CD8-positive, alpha-beta memory T cell (primary cell): ENCODE measurements at places on chromosomes 13 and 19.

DNA sequence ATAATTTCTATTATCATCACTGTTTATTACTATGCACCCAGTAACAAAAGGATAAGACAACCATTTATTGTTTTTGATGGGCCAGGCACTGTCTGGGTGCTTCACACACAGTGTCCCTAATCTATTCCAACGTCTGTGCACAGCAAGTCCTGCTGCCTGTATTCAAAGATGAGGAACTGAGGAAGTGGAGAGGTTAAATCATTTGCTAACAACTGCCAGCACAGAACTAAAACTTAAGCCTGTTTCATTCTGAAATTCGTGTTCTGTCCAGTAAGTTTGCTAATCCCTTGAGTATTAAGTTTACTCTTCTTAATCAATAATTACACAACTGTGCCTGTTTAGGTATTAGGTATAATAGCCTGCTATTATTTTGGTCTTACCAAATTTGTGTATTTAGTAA, 41.9 kb downstream of the TEX26 start:
- DNase-seq: no peak

- peak; percentile 61 for DNase-seq
Measured at GRCh38 chr19:6464070-6464873, at the start of gene CRB3. Gene CRB3, plus strand, starts transcription at chr19:6464271. Its CDS starts 431 bp downstream, at chr19:6464702.

DNA sequence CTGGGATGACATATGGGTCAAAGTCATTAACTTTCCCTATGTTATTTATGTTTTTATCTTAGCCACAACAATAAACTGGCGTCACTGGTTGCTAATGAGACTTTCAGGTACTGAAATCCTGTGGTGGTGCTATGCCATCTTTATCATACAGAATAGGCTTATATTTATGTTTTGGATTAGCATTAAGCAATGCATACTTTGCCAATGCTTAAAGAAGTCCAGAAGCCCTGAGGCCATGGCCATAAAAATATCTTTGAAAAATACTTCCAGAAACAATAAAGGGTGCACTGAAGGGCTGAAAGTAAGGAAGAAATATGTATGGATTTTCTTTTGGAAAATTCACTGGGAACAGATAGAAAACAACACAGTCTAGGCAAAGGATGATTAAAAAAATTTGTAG, 304.6 kb upstream of the SLC10A2 start:
- no peak for DNase-seq

GRCh38 chr19:2259336-2259735, 3.1 kb upstream of the JSRP1 start:
- DNase-seq: no peak

GRCh38 chr13:112782429-112783010, 92.7 kb downstream of the ATP11A start:
- peak; percentile 13 for DNase-seq

GRCh38 chr13:89352384-89352783, 1681.2 kb downstream of the SLITRK5 start:
- DNase-seq: no peak

- DNase-seq: no peak
Measured at GRCh38 chr13:110872768-110873638, 41.9 kb downstream of the ANKRD10 start.

- DNase-seq: no peak
Measured at GRCh38 chr19:5154799-5155426, 185.7 kb downstream of the PTPRS start.

DNA sequence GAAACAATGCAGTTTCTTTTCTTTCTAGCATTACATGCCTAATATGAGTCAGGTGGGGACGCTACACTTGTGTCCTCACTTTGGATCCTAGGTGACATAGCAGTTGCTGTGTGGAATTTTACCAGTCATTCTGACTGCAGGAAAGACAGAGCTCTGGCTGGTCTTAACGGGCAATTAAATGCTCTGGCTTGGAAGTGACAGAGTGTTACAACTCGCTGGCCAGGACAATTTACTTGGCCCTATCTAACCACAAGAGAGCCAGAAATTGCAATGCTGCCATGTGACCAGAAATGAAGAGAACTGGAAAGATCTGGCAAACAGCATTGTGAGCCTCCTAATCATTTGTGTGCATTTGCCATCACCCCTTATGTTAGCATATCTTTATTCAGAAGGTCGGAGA, 351.1 kb downstream of the DCT start:
- no peak for DNase-seq
